Stimulated activated CD4-positive, alpha-beta T cell treated with anti-CD3 and anti-CD28 coated beads, Interleukin-1b, Interleukin-23, amount 100 ng/mL, for 1 hour (primary cell): ENCODE measurements at places on chromosomes 6 and 20.

- no peak for DNase-seq
Measured at GRCh38 chr20:13286607-13287006, 65.5 kb downstream of the ISM1 start.

DNA sequence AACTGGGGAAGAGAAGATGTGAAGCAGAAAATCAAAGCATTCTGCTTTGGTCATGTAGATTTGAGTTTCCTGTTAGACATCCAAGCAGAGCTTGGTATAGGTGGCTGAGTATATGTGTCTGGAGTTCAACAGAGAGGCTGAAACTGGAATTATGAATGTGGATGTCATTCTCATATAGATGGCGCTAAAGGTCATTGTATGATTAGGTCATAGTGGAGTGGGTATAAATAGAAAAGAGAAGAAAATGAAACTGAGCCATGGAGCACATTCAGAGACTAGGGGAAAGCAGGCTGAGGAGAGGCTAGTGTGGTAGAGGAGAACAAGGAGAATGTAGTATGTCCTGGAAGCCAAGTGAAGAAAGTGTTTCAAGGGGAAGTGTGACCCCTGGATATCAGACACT, 295.6 kb upstream of the PLN start:
- no peak for DNase-seq

- no peak for DNase-seq
Measured at GRCh38 chr20:25024171-25024570, 31.6 kb upstream of the APMAP start.

DNA sequence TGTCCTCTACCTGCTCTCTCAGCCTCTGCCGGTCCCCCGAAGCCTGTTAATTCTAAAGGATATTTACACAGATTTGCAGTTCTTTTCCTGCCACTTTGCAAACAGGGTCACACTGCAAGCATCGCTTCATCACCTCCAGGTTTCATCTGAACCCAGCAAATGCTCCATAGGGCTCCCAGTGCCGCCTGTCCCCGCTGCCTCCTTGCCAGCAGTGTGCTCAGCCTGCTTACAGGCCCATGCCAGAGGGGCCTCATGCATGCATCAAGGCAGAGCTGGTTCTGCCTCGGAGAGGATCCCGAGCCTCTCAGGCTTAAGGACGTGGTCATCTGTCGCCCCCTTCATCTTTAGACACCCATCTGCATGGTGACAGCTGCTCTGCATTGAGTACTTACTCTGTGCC, 10.5 kb downstream of the SIRPA start:
- no peak for DNase-seq

GRCh38 chr6:71529769-71530168, 241.2 kb downstream of the OGFRL1 start:
- no peak for DNase-seq

GRCh38 chr6:156828280-156828703, 51.1 kb downstream of the ARID1B start:
- no peak for DNase-seq

DNA sequence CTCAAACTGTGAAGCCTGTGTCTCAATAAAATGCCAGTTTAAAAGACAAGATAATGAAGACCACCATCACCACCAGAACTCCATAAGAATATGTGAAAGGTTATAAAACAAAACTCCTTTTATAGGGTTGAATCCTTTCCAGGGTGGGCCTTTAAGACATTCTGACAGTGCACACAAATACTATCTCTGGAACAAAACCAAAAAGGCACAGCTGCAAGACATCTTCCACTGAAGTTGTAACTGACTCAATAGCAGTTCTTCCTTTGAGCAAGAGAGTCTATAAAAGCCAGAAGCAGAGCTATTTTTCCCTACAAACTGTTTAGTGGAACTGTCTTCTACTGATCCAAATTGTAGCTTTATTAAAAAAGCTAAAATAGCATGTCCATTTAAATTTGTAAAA, 81.6 kb downstream of the EPB41L2 start:
- DNase-seq: no peak

- DNase-seq: peak; percentile 39
Measured at GRCh38 chr6:44072959-44073611, 54.2 kb downstream of the MRPL14 start.

DNA sequence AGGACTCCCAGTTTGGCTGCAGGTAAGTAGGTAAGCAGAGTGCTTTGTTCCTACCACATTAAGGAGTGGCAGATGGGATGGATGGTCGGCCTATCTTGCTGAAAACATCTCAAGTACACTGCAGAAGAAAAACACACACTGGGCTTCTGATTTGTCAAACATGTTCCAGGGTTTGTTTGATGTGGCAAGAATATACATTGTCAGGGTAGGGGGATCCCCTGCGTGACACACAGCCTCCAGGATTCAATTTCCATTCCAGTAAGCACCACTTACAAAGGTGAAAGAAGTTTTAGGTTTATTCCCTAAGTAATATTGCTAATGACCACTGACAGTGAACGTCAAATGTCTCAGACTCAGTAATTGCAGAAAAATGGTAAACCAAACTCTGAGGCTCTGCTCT, 26.0 kb upstream of the KIF16B start:
- no peak for DNase-seq

DNA sequence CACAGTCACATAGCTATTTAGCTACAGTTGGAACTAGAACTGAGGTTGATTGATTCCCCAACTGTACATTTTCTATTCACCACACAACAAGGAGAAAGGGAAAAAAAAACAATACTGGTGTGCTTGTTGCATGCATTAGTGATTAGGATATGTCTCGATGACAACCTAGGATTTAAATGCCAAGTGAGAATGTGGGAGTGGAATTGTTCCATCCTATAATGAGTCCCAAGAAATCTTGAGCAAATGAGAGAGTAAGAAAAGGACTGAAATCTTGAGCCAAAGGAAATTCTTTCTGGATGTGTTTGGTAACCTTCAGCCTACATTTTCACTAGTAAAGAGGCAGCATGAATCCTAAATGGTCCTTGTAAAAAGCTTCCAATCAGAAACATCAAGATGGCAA, 232.7 kb downstream of the HIVEP2 start:
- no peak for DNase-seq

GRCh38 chr20:44181611-44182010, 5.4 kb downstream of the JPH2 start:
- no peak for DNase-seq

GRCh38 chr6:63560801-63561287, 11.4 kb upstream of the LOC128125822 start:
- DNase-seq: no peak

DNA sequence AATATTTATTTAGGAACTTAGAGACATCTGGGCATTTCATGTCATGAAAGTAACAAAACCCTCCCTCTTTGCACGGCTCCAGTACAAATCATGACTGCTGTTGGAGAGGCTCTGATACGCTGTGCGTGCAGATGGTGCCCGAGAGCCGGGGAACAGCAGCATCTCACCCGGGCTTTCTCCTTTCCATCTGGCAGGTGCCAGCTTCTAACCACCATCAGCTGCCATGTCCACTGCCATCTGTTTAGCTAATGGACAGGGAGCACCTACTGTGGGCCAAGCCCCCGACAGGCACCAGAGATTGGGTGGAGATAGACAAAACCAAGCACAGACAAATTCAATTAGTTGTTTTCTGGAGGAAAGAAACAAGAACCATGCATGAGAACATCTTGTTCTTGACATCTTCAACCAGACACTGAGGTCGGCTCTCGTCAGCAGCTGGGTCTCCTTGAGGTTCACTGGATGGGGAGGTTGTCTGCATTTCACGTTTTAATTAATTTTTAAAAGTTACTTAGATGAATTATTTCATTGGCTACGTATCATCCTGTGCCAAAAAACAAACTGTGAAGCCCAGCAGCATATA, 323.7 kb downstream of the THBS2 start:
- no peak for DNase-seq

- DNase-seq: no peak
Measured at GRCh38 chr6:151440930-151441329, 11.0 kb downstream of the RMND1 start.

DNA sequence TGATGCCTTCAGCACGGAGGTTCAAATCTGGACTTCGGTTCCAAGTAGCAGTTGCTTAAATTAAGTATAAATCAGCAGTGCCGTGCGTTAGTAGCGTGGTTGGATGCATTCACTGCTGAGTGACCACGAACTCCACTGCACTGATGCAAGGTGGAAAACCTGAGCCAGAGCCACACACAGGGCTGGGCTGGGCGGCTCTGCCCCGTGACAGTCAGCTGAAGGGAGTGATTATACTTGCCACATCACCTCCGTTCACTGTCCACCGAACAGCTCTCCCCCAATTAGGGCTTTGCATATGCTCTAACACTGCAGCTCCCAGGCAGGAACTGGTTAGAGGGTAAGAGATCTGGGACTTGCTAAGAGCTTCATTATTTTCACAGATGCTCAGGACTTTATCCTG, 22.2 kb downstream of the PPP1R3G start:
- no peak for DNase-seq

GRCh38 chr6:32462609-32463008, 22.9 kb downstream of the HLA-DRA start:
- peak; percentile 15 for DNase-seq

GRCh38 chr6:169205176-169206160, 48.2 kb downstream of the THBS2 start:
- DNase-seq: no peak

DNA sequence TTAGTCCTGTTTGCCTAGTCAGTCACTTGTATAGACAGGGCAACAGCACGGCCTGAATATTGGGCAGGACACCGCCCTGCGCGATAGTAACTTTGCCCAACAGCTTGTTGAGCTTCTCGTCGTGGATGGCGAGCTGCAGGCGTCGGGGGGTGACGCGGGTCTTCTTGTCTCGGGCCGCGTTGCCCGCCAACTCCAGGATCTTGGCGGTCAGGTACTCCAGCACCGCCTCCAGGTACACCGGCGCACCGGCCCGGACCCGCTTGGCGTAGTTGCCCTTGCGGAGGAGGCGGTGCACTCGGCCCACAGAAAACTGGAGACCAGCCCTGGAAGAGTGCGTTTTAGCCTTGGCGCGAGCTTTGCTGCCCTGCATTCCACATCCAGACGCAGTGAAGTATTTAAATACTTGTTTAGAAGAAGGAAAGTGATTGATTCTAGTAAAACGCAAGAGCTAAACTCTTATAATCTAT, 92.8 kb upstream of the BTN3A2 start:
- DNase-seq: no peak

- no peak for DNase-seq
Measured at GRCh38 chr6:17919496-17919895, 67.9 kb downstream of the KIF13A start.

GRCh38 chr6:14573267-14573666, 455.7 kb downstream of the CD83 start:
- DNase-seq: no peak

GRCh38 chr20:44187054-44187771, at the start of gene JPH2:
Gene JPH2, minus strand, starts transcription at chr20:44187188. Its CDS starts 483 bp downstream, at chr20:44186705.
- DNase-seq: no peak

DNA sequence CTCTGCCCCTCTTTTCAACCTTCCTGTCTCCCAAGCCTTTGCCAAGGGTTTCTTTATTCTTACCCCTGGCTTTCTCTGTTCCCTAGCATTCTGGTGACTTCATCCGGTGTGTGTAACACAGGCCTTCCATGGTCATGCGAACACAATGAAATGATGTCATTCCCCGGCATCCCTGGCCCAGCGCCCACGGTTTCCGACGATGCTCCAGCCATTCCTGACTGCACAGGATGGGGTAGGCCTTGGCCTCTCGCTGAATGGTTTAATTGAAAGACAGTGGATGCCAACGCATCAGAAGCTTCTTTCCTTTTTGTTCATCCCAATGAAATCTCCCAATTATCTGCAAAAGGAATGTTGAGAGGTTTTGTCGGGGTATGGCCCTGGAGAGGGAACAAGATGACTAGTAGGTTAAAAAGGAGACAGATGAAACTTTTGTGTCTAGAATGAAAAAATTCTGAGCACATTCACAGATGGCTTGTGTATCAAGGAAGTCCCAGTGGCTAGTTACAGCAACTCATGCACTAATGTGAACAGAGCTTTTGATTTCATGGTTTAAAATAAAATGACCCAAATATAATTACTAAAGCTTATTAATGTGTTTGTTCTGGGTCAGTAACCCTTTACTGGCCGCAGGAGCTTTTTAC, 655.0 kb downstream of the QKI start:
- no peak for DNase-seq
